ENCODE measurements at places on chromosomes 5 and 9.

DNA sequence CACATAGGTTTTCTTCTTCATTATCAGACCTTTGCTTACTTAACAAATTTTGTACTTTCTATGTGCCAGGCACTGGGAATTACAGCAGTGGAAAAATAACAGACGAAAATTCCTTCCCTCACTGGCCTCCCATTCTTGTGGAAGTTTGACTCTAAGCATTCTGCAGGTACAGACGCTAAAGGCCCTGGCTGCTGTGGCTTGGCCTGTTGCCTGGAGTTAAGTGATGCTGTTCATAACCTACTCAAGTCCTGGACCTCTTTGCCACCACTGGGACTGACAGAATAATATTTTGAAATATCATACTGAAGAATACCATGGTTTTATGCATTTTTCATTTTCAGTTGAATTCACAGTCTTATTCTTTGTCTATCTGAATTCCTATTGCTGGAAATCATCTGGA is 97.3 kb upstream of the SPATA31C2 start:
- no peak for DNase-seq

- no peak for DNase-seq
These were observed 377.2 kb upstream of the TNC start for GRCh38 chr9:115495052-115495635.

DNA sequence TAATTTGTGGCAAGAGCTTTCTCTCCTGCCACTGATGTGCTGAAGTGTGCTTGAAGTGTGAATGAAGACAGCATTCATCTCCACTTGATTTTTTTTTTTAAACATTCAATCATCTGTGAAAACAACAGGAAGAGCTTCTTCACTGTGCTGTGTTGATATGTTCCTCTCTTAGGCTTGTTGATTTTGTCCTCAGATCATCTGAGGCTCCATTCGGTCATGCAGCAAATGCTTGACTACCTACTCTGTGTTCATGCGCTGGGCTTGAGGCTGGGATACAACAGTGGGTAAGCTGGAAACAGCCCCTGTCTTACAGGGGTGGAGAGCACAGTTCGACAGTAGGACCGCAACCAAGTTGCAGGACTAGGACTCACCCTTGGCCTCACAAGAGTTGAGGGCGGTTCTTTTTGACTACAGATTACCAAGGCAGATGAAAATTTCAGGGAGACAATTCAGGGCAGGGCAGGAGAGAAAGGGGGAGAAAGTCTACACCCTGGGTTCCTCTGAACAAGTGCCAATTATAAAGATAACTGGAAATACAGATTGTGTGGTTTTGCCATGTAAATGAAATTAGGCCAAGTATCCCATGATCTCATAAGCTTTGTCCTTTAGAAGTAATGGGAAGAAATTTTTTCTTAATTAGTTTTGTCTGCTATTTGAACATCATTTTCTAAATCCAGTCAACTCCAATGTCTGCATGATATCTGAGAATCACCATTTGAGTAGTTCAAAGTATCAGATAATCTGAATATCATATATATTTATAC is 31.0 kb upstream of the F2R start:
- DNase-seq = no peak

DNA sequence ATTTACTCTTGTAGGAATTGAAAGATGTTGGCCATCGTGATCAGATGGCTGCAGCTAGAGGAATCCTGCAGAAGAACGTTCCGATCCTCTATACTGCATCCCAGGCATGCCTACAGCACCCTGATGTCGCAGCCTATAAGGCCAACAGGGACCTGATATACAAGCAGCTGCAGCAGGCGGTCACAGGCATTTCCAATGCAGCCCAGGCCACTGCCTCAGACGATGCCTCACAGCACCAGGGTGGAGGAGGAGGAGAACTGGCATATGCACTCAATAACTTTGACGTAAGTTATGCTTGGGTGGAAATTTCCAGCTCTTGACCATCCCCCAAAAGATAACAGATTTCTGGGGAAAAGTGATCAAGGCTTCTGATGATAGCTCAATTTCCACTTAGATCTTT is 50.6 kb downstream of the LRRTM2 start:
- no peak for DNase-seq

DNA sequence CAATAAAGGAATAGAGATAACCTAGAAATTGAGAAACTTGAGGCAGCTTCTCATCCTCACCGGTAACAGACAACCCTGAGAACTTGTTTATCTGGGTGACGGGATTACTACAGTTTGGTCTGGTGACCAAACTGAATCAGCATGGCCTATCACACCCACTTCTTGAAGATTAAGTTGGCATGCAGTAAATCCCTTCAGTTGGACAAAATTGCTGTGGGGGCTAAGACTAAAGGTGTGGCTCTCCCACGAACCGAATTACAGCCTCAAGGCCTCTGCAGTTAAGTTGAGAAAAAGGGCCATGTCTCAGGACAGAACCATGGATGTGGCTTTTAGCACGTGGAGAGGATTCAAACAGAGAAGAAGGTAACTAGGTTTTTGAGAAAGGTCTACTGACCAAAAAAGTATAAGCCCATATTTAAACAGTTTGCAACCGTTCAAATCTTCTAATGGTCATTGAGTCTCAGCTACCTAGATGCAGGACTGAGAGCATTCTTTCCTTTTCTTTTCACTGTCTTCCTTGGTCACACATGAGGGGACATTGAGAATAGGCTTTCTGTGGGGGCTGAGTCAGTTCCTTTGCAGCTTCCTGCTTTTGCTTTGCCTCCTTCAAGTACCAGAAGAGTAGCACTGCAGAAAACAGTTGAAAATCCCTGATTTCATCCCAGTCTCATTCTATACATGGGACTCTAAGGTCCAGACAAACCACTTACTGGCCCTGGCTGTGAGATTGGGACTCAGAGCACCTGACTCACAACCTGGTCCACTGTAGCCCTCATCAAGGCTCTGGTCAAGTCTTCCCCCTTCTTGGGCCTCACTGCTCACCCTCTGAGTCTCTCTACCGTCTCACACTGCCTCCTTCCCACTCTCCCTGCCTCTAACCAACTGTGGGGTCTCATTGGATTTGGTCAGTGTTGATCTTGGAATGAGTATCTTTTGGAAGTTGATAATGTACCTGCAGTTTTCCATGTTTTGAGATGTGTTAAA is 30.9 kb downstream of the PDE6A start:
- no peak for DNase-seq

DNA sequence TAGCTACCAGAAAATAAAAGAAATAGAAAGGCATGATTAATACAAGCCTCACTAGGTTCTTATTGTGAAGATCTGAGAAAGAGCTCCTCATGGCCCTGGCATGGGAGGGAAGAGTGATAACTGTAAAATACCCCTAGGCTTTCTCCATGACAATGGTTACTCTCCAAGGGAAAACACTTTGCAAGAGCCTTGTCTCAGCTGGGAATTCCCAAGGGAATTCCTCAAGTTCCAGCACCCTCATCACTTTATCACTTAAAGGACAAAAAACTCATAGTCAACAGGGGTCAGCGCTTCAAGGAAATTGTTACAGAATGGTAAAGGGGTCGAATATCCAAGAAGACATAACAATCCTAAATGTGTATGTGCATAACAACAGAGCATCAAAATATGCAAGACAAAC is 21.2 kb downstream of the SYK start:
- no peak for DNase-seq

DNA sequence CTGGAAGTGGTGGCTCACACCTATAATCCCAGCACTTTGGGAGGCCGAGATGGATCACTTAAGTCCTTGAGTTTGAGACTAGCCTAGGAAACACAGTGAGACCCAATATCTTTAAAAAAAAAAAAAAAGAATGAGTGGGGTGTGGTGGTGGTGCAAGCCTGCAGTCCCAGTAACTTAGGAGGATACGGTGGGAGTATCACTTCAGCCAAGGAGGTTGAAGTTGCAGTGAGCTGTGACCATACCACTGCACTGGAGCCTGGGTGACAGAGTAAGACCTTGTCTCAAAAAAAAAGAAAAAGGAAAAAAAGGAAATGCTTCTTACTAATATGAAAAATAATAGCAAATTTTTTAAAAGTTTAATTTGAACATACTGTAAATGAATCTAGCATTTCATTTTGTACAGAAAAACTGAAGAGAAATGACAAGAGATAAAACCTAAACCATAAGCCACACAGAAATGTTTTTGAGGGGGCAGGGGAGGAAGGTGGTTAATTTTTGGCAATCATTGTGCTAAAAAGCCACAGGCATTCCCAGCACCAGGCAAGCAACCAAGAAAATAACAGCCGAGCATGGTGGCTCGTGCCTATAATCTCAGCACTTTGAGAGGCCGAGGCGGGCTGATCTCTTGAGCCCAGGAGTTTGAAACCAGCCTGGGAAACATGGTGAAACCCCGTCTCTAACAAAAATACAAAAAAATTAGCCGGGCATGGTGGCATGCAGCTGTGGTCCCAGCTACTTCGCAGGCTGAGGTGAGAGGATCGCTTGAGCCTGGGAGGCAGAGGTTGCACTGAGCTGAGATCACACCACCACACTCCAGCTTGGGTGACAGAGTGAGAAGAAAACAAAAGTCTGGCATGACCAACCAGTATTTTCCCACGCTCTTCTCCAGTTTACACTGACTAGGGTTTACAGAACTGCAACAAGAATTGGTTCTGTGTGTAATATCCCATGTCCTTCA is 114.5 kb upstream of the NR5A1 start:
- no peak for DNase-seq

- DNase-seq = no peak
These were observed 220.0 kb downstream of the MARCHF11 start for GRCh38 chr5:15959370-15960164.
